Activated CD4-positive, alpha-beta T cell treated with anti-CD3 and anti-CD28 coated beads for 36 hours (primary cell): ENCODE measurements at places on chromosomes 3 and 15.

- DNase-seq, result no peak
Observed at GRCh38 chr15:26981492-26981891, 10.5 kb downstream of the GABRG3 start.

DNA sequence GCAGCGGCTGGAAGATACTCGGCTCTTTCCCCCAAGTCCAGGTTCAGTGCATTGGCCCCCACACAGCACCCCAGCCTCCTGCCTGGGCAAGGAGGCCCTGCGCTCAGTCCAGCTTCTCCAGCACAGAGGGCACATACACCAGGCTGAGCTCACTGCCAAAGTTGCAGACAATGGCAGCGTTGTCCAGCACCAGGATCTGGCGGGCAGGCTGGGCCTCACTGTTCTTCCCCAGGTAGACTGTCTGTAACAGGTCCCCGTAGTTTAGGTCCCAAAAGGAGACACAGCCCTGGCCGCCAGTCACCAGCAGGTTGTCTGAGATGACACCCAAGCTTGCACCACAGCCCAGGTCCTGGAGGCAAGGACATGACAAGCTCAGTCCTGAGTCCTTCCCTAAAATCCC lies 32.9 kb downstream of the PTPN23 start:
- no peak for DNase-seq

DNA sequence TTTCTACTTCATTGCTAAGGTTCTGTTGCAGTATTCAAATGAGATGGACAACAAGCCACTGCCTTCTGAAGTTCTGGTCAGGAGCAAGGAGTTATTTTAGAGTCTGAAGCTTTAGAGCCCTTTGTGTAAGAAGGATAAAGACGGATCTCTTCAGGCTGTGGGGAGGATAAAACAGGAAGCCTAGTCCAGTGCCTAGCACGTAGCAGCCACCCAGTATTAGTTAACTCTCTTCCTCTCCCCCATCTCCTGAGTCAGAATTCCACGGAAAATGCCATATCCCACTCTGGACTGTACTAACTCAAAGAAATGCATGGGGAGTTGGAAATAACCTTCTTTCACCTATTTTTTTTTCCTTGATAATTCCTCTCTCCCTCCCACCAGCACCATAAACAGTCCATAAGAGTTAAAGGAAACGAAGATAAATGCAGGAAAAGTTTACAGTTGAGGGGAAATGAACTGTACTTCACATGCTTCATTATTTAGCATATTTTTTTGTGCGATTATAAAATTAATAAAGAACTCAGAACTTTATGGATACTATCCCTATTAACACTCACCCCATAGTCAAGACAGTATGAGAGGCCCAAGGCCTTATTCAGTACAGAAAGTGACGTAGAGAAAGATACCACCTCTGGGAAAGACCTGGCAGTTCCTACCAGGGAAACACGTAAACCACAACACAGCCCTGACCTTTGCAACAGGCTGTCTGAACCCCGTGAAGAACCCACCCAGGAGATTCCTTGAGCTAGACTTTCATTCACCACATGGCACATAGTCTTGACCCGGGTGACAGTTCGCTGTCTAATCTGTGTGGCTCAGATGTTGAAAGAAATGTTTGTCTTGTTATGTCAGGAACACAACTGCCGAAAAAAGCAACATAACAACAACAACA lies 9.2 kb downstream of the IGF2BP2 start:
- no peak for DNase-seq

GRCh38 chr3:157117875-157118654 lies 41.9 kb downstream of the CCNL1 start:
- DNase-seq, result no peak

- no peak for DNase-seq
Observed at GRCh38 chr3:44031387-44032380, 210.0 kb upstream of the TOPAZ1 start.
